Psoas muscle (tissue), 8 donors: ENCODE measurements at places on chromosomes 7 and 10. TPM values are rescaled to one million over a fixed set of nuclear protein-coding genes. Genes with fewer than 3 reads are reported as not detected.

DNA sequence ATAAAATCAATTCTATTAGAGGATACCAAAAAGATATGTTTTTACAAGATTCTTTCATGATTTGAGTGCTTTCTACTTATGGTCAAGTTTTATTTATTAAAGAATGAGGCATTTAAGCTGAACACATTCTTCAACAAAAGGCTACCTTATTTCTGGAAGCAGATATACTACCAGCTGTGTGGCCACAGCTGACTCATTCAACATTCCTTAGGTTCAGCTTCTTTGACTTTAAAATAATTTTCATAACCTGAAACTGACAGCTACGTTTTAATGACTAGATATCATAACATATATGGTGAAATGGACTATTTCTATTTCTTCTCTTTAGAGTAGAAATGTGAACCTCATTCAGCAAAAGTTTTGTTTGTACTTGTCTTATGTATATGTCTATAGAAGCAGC lies 414.2 kb upstream of the SEMA3C start:
- no peak for DNase-seq

DNA sequence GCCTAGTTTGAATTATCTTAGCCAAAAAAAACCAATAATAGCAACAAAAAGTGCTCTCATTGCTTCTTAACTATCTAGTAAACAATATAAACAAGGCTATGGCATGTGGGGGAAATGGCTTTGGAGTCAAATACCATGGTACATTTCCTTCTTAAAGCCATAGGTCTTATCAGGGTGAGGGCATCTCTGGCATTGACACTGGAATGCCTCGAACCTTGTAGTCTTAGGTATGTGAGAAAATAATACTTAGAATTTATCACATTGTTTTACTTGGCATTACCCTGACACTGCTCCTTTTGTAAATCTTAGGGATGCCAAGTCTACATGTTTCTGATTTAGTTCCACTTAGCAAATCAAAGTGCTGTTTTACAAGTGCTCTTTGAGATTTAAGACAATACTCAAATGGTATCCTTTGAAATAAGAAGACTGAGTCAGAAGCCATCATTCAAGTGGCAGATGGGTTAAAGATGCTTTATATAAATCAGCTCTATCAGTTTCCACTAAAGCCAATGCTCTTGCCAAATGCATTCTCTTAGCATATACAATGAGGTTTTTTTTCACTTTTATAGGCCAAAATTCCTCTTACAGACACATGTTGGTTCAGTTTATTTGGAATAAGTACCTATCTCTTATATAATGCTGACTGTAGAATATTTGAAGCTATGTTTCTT lies 155.2 kb downstream of the HPSE2 start:
- no peak for DNase-seq

DNA sequence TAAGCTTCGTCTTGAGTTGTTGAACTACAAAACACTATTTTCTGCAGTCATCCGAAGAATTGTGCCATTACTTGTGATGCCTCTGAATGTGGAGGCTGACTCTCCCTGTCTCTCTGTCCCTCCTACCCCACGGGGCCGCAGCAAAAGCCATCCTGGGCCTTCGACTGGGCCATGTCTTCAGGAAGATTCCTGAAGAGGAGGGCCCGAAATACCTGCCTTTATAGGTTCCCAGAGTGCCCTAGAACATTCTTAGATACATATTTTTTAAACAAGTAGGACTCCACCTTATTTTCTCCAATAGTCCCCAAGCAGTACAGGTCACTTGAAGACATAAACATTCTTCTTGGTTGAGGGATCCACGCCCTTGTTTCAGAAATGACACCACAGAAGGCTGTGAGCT lies 8.1 kb downstream of the IGFBP3 start:
- DNase-seq = no peak

The INSIG1 gene
- polyA plus RNA-seq = 20.0 TPM

The PTF1A gene
- not detected for polyA plus RNA-seq

DNA sequence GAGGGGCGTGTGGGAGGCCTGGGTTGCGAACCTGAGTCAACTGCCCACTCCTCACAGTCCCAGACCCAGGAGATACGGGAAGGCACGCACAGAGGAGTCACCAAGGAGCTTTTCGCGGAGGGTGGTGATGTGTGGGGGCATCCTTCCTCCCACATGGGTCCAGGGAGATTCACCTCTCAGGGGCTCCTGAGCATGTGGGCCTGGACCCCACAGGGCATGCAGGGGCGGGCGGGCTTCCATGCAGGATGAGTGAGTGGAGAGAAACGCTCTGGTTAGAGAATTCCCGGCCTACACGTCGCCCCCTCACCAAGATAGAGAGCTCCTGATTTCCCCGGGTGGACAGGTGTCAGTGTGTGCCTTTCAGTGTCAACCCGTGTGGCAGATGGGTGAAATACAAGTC lies 641.7 kb upstream of the FZD8 start:
- DNase-seq = no peak

The CFAP58 gene
- polyA plus RNA-seq = 0.04 TPM

- DNase-seq = no peak
These were observed 20.2 kb downstream of the CALN1 start for GRCh38 chr7:72391821-72392377.

- no peak for DNase-seq
These were observed 65.7 kb upstream of the NOBOX start for GRCh38 chr7:144468990-144469732.

The NUP205 gene
- polyA plus RNA-seq = 22.0 TPM

DNA sequence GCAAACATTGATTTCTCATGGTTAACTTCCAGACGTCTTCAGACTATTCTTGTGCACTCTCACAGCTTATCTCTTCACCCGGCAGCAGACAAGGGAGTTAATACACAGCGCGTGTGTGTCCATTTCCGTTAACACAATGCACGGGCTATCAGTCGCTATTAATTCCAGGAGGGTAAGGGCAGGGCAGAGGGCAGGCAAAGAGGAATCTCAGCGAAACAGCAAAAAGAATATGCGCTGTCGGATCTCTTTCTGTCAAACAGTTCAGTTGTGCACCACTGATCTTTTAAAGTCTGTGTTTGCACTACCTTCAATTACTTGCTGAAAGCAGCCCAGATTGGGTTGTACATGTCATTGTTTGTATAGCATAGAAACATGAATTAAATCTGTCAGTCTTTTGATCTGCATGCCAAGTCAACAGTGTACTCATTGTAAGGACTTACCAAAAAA lies 41.1 kb upstream of the CABCOCO1 start:
- DNase-seq = no peak

- DNase-seq = no peak
These were observed 107.8 kb downstream of the ADARB2 start for GRCh38 chr10:1629326-1630198.

GRCh38 chr7:156503196-156503595 lies 137.4 kb upstream of the RNF32 start:
- DNase-seq = no peak

GRCh38 chr10:132331601-132332432 lies at the start of gene LRRC27:
Gene LRRC27 (plus strand): TSS chr10:132332193. CDS start chr10:132333525, 1,332 bp downstream.
- peak; percentile 100 for DNase-seq

The OTUD1 gene
- polyA plus RNA-seq = 1.9 TPM

DNA sequence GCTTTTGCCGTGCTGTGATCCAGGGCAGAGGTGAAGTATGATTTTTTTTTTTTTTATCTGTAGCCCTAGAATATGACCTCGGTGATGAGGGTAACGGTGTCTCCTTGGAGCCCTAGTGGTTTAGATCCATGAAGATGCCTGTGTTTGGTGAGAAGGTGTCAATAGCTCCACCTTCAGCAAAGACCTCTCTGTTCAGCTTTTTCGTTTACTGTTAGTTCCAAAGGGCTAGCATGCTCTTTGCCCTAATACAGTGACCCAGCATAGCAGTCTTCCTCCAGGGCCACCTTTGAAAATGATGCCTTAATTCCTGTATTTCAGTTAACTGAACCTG lies 746 bp upstream of the MRPS16 start:
- no peak for DNase-seq

The GBX1 gene
- polyA plus RNA-seq = 0.07 TPM

DNA sequence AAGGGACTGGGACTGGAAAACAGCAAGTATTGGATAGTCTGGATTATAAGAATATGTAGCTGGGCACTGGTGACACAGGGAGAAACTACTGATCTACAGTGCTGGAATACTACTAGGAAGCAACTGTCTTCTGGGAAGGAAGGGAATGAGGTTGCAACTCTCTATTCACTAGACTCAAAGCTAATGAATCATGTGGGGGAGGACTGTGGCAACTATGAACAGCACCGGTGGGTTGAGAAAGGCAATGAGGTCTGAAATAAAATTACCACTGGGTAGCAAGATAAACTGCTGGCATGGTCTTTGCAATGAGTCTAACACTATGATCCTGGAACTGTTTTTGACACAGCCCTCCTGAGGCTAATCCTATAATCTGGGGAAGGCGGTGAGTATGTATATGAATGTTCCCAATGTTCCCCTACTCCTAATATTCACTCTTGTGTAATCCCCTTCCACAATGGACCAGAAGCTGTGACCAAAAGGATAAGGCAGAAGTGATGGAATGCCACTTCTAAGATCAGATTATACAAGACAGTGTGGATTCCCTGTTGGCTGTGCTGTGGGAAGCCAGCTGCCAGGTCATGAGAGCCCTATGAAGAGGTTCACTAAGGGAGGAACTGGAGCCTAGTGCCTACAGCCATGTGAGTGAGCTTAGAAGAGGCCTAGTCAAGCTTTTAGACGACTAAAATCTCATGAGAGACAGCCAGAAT lies 101.3 kb upstream of the DNAJB12 start:
- DNase-seq = no peak

DNA sequence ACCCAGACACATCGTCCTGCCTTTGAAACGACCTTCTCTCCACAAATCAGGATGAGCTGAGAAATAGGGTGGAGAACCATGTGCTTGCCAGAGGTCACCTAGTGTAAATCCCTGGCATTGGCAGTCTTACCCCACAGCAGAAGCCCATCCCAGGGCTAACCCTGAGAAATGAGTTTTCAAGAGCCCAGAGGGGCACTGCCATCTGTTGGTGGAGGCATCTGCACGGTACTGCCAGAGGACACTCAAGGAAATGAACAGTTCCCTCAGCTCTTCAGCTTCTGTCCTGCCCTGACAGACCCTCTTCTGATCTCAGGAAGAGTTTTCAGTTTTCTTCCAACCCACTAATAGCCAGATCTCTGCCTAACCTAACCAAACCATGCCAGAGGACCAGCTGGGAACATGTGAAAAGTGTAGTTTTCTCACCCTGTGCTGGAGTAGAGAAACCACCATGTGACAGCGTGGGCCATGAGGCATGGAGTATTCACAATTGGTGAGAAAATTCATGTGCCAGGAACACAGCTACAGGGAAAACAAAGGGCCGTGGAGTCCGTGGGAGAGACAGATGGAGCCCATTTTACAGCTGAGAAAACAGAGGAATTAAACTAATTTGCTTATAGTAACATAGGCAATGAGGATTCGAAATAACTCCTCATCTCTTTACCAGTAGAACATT lies 37.7 kb upstream of the ITPRID1 start:
- DNase-seq = no peak

DNA sequence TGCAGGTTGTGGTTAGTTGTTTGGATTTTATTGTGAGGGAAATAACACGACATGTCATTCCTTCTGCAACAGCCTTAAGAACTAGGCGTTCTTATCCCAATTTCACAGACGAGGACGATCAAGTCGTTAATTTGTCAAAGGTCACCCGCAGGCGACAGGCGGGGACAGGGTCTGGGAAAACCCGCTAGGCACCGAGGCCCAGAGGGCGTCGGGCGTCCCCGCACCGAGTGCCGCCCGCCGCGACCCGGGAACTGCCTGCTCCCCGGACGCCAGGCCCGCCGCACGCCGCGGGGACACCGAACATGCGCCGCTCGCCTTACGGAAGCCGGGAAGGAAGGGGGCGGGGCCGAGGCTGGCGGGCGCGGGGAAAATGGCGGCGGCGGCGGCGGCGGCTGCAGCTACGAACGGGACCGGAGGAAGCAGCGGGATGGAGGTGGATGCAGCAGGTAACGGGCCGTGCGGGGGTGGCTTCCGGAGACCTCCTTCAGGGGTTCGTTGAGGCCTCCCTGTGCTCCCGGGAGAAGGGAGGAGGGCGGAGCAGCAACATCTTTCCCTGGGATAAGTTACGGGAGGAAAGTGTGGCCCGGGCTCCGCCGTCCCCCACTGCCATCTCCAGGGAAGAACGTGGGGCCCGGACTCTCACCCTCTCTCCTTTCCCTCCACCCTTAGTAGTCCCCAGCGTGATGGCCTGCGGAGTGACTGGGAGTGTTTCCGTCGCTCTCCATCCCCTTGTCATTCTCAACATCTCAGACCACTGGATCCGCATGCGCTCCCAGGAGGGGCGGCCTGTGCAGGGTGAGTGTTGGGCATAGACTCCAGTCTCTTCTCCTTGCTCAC lies at the start of gene COPS6:
Gene COPS6 (plus strand): TSS at position 349 of the 837 bp plus-strand sequence. CDS start 22 bp downstream, at position 371.
- peak; percentile 94 for DNase-seq

DNA sequence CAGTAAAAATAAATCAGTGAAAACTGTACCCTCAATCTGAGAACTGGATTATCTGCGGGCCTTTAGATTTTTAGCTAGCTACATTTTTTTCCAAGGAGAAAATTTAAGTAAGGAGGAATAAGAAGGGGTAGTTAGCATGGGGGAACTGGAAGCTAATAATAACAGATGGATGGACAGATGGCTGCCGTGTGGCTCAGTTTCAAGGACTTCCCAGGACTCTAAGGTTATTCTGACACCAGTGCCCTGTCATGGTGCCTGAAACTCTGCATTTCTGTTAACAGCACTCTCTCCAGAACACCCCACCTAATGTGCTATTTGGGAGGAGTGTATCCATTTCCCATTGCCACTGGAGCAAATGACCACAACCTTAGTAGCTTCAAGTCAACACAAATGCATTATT lies 75.7 kb upstream of the PDE1C start:
- no peak for DNase-seq

The TEX47 gene
- polyA plus RNA-seq = not detected

DNA sequence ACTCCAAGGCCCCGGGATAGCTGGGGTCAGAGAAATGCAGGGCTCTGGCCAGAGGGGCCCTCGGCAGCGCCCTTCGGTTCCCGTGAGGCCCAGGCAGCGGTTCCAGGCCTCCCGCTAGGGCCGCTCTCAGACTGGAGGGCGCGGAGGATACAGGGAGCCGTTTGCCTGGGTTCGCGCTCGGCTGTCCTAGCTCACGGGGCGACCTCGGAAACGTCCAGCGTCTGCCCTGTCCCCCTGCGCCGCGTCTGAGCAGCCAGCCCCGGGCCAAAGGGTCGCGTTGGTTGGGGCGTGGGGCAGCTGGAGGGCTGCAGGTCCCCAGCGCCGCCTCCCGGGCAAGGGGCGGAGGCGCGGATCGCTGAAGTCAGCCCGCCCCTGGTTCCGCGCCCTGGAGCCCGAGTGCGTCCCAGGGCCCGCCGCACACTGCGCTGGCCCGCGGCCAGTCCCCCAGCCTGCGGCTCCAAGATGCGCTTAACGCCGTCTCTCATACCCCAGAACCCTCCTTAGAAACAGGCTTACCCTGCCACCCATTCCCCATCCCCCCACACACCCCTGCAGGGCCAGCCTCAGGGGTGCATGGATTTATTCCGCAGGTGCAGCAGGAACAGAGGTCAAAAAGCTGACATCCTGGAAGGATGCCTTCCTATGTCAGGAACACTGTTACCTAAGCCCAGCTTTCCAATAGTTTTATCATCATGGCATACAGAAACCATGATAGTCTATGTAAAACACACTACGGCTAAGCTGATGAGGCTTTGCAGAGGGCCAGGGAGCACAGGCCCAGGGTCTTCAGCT lies 22.1 kb upstream of the OPN4 start:
- DNase-seq = peak; percentile 69

The RGR gene
- 0.28 TPM for polyA plus RNA-seq

- no peak for DNase-seq
These were observed 16.4 kb upstream of the CTTNBP2 start for GRCh38 chr7:117889611-117890010.

The SH2D4B gene
- polyA plus RNA-seq = not detected

GRCh38 chr10:107451047-107451446 lies 286.5 kb upstream of the SORCS1 start:
- no peak for DNase-seq
